ENCODE measurements at places on chromosomes 11 and 22.

DNA sequence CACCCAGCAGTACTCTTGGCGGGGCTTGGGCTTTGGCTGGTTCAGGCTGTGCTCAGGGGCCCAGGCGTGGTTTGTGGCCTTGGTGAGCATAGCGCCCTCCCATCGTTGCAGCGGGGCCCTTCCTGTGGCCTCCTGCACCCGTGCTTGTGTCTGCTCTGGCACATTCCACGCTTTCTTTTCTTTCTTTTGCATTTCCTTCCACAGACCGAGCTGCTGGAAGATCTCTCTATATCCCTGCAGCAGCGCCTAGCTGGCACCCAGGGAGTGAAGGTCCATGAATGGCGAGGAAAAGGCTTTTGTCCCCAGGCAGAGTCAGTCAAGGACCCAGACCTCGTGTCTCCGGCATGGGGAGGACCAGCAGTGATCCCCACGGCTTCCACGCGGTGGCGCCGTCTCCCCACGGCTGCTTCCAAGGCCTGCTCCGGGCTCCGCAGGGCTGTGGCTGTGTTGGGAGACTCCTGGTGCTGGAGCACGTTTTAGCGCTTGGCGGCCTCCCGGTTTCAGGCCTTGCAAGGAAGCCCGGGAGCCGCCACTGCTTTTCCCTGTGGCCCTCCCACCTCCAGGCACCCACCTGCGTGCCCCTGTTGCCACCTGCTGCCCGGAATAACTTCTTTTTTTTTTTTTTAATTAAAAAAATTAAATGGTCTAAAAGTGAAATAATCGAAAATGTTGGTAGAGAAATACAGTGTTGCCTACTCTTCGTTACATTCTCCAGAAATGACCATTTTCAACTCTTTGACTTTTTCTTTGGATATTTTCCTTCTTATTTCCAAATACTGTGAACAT, 28.5 kb downstream of the GLB1L2 start:
- DNase-seq, result peak; percentile 19

DNA sequence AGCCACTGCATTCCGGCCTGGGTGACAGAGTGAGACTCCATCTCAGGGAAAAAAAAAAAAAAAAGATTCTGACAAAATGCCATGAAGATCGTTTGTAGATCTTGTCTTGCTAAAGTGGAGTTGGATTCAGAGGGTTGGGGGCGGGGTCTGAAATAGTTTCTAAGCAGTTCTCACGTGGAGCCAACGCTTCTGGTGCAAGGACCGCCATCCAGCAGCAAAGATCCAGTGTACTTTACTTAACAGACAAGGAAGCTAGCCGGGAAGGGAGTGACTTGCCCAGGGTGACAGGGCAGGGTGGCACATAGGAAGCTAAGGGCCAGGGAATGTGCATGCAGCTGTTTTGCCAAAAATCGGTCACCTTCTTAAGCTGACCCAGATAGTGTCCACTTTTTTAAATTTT, 27.4 kb downstream of the APOL1 start:
- DNase-seq, result no peak

DNA sequence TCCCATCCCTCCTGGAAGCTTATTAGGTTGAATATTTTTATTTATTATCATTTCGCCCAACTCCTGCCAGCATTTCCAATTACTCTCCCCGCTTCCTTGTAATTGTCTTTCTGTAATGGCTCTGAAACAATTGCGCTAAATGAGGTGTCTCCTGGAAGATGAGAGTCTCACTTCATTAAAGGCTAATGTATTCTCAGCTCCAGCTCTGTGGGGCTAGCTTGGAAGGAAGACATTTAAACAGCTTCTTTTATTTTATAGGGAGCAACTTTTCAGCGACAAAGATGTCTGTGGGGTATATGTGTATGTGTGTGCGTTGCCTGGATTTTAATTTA, 86.6 kb downstream of the PKNOX2 start:
- no peak for DNase-seq

- no peak for DNase-seq
These were observed 31.3 kb upstream of the MYOD1 start for GRCh38 chr11:17687946-17688670.

- no peak for DNase-seq
These were observed 136.1 kb downstream of the EHF start for GRCh38 chr11:34757026-34757451.

DNA sequence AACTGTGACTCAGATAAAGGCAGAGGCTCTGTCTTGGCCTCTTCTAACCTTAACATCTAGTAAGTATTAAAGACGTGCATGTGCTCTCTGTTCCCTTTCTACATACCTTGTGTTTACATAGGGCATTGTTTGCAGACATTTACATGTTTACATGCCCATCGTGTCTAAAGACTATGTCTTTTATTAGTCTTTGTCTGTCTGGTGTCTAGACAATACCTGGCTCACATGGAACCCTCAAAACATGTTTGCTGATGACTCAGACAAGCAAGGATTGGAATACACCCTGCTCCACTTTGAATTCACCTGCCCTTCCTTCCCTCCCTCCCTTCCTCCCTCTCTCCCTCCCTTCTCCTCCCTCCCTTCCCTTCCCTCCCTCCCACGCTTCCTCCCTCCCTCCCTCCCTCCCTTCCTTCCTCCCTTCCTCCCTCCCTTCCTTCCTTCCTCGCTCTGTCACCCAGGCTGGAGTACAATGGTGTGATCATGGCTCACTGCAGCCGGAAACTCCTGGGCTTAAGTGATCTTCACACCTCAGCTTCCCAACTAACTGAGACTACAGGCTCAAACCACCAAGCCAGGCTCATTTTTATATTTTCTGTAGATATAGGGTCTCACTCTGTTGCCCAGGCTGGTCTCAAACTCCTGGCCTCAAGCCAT, 23.7 kb upstream of the SORL1-AS1 start:
- DNase-seq, result no peak

- DNase-seq, result no peak
These were observed 3.6 kb downstream of the RASD2 start for GRCh38 chr22:35544189-35544588.

- no peak for DNase-seq
These were observed at the start of gene ANKRD13D for GRCh38 chr11:67289226-67289650. ANKRD13D (plus strand) TSS chr11:67289303; CDS start chr11:67289461, 158 bp downstream.

DNA sequence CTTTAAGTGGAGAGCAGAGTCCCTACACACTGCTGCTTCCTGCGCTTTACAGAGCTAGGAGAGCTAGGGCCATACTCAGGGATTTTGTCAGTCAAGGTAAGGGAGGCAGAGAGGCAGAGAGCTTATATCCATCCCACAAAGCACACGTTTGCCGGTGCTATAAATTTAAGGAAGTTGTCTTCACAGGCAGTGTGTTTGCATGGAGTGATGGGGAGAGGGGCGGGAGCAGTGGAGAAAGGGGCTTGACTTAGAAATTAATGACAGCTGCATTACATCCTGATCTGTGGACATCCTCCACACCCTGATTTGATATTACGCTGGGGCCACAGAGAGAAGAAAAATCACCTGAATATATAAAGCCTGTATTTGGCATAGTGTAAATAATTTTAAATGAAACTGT, 84.1 kb downstream of the NTM start:
- no peak for DNase-seq

- no peak for DNase-seq
These were observed 104.9 kb downstream of the ARFGAP2 start for GRCh38 chr11:47071791-47072261.

Data from stimulated activated CD8-positive, alpha-beta memory T cell treated with anti-CD3 and anti-CD28 coated beads, Interleukin-4, amount 100 ng/mL, for 4 hours (primary cell).